ENCODE measurements at places on chromosomes 3 and 15.

DNA sequence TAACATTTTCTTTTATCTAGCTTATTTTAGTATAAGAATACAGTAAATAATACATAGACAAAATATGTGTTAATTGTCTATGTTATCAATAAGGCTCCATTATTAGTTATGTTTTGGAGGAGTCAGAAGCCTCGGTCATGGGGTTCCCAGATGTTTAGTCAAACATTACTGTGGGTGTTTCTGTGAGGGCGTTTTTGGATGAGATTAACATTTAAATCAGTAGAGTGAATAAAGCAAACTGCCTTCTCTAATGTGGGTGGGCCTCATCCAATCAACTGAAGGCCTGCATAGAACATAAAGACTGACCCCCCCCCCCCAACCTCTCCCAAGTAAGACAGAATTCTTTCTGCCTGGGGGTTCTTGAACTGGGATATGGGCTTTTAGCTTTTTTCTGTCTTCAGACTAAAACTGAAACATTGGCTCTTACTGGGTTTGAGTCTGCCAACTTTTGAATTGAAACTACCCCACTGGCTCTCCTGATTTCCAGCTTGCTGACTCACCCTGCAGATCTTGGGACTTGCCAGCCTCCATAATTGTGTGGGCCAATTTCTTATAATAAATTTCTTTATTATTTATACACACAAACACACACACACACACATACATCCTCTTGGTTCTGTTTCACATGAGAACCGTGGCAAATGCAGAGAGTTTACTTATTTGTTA, 192.0 kb downstream of the TPRG1 start:
- H3K27ac ChIP-seq = no peak overlapping the region
- no peaks in the 10 kb centered on the region for H3K4me1 ChIP-seq
- H3K36me3 ChIP-seq = no peaks in the 10 kb centered on the region
- DNase-seq = no peak
- no peaks in the 10 kb centered on the region for H3K27me3 ChIP-seq
- no peak overlapping the region for H3K4me3 ChIP-seq

DNA sequence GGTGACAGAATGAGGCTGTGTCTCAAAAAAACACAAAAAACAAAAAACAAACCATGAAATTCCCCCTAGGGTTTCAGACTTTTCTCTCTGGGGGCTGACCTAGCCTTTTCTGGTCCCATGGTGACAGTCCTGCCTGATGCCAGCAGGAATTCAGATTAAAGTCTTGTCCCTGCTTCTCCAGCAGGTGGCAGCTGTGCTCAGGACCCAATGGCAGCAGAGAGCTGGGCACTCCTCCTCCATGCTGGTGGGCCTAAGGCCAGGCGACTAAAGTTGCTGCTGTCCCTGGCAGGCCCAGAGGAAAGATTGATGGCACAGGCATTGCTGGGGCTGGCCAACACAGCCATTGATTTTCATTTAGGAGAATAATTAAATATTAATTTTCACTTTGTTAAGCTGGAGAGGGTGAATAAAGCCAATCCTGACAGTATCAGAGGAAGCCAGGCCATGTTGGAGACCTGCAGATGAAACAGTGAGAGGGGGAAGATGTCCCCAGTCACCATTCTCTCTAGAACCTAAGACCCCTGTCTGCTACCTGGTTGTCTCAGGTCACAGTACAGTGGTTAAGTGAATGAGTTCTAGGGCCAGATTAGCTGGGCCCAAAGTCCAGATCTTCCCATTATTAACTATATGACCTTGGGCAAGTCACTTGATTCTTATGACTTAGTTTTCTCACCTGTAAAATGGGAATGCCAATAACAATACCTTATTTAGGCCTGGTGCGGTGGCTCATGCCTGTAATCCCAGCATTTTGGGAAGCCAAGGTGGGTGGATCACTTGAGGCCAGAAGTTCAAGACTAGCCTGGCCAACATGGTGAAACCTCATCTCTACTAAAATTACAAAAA, 7.1 kb downstream of the CELF6 start:
- no peaks in the 10 kb centered on the region for H3K36me3 ChIP-seq
- DNase-seq = peak; percentile 65
- H3K27me3 ChIP-seq = no peaks in the 10 kb centered on the region

DNA sequence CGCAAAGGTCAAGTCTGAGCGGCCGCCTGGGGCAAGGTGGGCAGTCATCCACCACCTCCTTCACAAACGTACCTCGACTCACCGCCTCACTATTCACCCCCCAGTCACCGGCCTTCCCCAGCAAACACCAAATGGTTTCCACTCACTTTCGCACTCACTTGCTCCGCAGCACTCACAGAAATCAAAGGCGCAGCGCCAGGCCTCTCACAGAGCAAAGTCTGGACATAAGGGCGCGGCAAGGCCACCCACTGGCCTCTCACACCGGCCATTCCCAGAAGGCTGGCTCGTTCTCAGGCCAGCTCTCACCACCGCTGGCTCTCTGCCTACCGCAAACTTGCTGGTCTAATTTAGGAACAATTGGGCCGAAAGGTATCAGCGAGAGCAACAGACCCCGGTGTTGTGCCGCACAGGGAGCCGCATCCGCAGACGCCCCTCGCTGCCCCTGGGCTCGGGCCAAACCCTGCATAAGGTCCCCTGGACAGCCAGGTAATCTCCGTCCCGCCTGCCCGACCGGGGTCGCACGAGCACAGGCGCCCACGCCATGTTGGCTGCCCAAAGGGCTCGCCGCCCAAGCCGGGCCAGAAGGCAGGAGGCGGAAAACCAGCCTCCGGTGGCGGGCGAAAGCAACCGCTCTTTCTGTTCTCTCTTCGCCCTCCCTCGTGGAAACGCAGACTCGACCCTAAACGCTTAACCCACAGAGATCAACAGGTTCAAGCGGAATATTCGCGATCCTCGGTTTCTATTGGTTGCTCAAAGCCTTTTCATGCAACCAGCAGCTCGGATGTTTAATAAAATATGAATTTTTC, 2.9 kb downstream of the SHOX2 start:
- H3K4me1 ChIP-seq = no peaks in the 10 kb centered on the region
- H3K36me3 ChIP-seq = no peaks in the 10 kb centered on the region
- H3K27ac ChIP-seq = no peak overlapping the region
- peaks cover 54% of the 10 kb centered on the region for H3K27me3 ChIP-seq

DNA sequence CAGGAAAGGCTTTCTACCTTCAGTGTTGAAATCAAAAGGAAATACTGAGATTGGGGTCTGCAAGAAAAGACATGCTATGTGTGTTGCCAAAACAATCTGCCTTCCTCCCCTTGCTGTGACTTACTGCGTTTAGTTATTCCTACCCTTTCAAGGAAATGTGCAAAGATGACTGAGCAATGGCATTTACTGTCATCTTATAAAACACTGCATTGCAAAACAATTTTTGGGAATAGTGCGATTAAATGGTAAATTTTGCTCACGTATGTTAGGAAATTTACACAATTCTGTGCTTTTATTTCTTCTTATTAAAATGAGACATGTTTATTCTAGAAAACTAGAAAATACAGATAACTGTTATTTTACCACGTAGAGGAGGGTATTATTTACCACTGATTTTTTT, 45.8 kb downstream of the PDE8A start:
- peaks cover 5% of the 10 kb centered on the region for H3K4me1 ChIP-seq
- no peaks in the 10 kb centered on the region for H3K27me3 ChIP-seq

- H3K4me3 ChIP-seq = no peak overlapping the region
- H3K36me3 ChIP-seq = no peaks in the 10 kb centered on the region
- DNase-seq = no peak
- no peaks in the 10 kb centered on the region for H3K27me3 ChIP-seq
- peaks cover 31% of the 10 kb centered on the region for H3K4me1 ChIP-seq
These were observed 82.3 kb downstream of the TNIK start for GRCh38 chr3:171377859-171378258.

GRCh38 chr15:71146580-71146982, 31.3 kb downstream of the THSD4 start:
- no peak overlapping the region for H3K4me3 ChIP-seq
- DNase-seq = no peak
- H3K36me3 ChIP-seq = no peaks in the 10 kb centered on the region

GRCh38 chr3:45608885-45609284, 14.3 kb downstream of the LIMD1 start:
- no peaks in the 10 kb centered on the region for H3K36me3 ChIP-seq
- H3K4me1 ChIP-seq = no peaks in the 10 kb centered on the region
- H3K27ac ChIP-seq = peak overlapping the region; percentile 90
- H3K4me3 ChIP-seq = no peak overlapping the region
- DNase-seq = no peak
- no peaks in the 10 kb centered on the region for H3K27me3 ChIP-seq

DNA sequence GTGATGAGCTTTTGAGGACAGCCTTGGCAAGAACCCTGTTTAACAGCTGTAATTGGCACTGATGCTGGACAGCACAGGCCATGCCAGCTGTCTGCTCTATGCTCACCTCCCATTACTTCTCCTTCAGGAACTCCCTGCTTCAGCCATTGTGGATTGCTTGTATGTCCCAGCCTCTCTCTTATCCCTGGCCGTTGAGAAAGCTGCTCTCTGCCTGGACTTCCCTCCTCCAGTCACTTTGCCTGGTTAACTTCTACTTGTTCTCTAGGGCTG, 444.5 kb downstream of the EPHB1 start:
- no peak overlapping the region for H3K4me3 ChIP-seq
- no peak for DNase-seq
- H3K36me3 ChIP-seq = no peaks in the 10 kb centered on the region
- no peaks in the 10 kb centered on the region for H3K27me3 ChIP-seq
- no peak overlapping the region for H3K27ac ChIP-seq

DNA sequence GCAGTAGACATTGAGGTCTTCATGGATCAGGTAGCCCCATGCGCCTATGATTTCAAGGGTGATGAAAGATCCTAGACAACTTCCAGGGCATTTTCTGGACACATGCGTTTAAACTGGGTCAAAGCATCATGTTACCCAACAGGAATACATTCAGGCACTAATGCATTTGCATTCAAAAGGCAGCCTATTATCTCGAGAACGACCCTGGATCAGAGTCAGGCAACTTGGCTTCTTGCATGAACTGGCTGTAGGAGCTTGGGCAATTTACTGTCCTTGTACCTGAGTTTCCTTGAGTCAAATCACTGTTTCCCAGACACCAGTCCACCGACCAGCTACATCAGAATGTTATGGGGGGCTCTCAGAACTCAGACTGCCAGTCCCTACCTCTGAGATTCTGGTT, 51.5 kb upstream of the CHST2 start:
- H3K27me3 ChIP-seq = no peaks in the 10 kb centered on the region
- peaks cover 4% of the 10 kb centered on the region for H3K36me3 ChIP-seq
- H3K4me3 ChIP-seq = no peak overlapping the region
- DNase-seq = no peak
- no peaks in the 10 kb centered on the region for H3K4me1 ChIP-seq
- H3K27ac ChIP-seq = no peak overlapping the region

DNA sequence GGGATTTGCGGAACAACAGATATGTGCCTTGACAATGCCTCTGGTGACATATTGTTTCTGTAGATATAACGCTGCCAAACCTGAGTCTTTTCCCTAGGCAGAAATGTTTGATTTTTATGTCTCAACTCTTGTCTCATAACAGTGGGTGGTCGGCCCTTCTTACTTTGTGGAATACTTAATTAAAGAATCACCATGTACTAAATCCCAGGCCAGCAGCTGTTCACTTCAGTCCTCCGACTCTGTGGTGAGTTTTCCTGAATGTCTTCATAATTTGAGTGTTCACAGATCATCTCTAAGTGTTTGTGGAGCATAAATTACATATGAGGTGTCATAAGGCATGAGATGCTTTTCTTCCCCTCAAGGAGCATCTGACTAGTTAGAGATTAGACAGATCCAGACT, 5.9 kb downstream of the FETUB start:
- H3K27me3 ChIP-seq = no peaks in the 10 kb centered on the region
- DNase-seq = no peak
- H3K4me3 ChIP-seq = no peak overlapping the region
- H3K4me1 ChIP-seq = peaks cover under 1% of the 10 kb centered on the region

Measured in right atrium auricular region (tissue), 2 donors.